ENCODE measurements at places on chromosomes 4 and X.
A peak's percentile ranks its signal among the peaks of the same experiment; 100 is the strongest.

- DNase-seq, result no peak
These were observed 160.3 kb downstream of the AFAP1 start for GRCh38 chr4:7779432-7779768.

GRCh38 chr4:37770016-37770415 is 56.5 kb upstream of the PGM2 start:
- no peak for DNase-seq

DNA sequence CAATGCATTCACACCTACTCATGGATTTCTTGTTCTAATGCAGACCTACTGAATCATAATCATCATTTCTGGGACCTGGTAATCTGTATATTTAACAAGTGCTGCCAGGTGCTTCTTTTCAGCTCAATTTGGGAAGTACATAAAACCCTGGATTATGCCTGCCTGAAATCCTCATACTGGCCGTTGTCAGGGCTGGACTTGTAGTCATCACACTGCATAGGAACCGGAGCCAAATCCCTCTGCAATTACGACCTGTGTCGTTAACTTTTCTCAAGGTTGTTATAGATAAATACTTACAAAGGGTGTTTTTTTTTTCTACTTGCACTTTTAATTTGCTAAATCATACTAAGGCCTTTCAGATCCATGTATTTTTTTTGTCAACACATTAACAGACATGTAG is 294.9 kb upstream of the PRPS2 start:
- DNase-seq, result no peak

DNA sequence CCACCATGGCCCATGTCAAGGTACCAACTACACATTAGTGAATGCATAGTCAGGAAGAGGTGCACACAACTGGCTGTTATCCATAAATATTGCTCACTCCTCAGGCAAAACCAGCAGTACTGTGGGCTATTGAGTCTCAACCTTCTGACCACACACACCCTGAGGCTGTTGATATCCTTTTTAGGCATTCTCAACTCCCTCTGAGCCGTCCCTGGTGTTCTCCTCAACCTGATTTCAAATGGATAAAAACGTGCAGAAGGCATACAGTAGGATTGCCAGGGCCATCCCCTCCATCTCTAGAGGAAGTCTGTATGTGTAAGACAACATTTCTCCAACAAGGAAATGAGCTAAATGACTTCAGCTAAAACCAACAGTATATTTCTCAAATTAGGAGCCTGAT is 98.7 kb upstream of the KLHL13 start:
- DNase-seq, result no peak

GRCh38 chr4:11876104-11876503 is 447.4 kb upstream of the HS3ST1 start:
- DNase-seq, result no peak

DNA sequence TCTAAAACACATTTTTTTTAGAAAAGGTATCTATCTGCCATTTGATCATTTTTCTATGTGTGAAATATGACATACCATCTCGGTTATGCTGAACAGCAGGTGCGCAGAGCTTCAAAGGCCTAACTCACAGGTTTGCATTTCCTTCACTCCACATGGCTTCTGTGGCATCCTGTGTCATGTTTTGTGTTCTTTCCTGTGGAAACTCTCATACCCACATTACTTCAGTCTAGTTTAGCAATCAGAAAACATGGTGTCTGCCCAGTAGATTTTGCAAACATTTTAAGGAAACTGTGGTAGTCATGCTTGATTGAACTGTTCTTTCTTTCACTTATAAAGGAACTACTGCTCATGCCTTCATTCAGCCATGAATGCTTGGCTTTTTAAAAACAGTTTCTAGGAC is 11.3 kb upstream of the ARAP2 start:
- DNase-seq, result peak; percentile 22

DNA sequence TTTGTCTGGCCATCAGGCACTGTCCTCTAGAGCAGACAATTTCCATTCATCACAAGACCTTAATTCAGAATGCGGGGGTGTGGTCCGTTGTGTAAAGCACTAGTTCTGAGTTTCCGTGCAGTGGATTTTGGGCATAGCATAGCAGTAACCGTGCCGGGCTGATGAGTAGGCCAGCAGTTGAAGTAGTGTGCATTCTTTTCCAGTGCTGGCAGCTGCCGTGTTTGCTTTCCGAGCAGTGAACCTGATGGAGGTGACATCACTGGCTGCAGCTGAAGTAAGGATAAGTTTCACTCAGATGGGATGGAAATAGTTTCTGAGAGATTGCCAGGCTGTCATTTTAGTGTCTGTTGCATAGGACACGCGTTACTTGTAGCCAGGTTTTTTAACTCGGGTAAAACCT is 107.0 kb upstream of the STIM2 start:
- DNase-seq, result no peak

DNA sequence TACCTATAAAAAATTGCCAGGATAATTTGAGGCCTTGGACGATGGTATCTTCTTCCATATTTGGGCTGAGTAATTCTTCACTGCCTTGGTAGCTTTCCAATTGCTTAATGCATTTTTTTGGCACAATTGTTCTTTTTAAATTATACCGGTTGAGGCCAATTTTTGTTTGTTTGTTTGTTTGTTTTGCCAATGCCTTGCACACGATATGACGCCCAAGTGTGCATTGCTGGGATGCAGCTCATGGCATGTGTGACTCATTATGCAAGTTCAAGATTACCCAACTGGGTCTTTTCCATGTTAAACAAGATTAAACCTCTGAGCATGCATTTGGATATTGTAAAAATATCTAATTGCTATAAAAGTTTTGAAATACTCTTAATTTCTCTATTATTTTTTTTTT is 71.1 kb upstream of the KCNIP4 start:
- no peak for DNase-seq

Measured in T-helper 1 cell (primary cell).